ENCODE measurements at places on chromosomes 5 and 9.

DNA sequence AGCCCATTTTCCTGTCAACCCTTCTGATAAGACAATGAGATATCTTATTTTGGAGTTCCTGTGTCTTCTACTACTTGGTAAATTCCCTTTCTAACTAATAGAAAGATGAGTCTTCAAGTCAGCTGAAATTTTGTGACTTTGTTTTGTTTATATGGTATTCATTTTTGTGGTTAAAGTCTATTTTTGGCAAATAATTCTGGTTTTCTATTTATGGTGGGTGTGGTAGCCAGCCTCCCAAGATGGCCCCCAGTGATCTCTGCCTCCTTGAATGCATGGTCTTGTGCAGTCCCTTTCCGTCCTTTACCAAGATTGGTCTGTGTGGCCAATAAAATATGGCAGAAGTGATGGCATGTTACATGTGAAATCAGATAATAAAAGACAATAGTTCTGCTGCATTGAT lies 91.5 kb downstream of the NR3C1 start:
- no peak for DNase-seq

GRCh38 chr9:126844085-126844484 lies 16.4 kb upstream of the ZBTB34 start:
- DNase-seq = no peak

GRCh38 chr5:173765029-173765644 lies 123.0 kb upstream of the CPEB4 start:
- DNase-seq = no peak

DNA sequence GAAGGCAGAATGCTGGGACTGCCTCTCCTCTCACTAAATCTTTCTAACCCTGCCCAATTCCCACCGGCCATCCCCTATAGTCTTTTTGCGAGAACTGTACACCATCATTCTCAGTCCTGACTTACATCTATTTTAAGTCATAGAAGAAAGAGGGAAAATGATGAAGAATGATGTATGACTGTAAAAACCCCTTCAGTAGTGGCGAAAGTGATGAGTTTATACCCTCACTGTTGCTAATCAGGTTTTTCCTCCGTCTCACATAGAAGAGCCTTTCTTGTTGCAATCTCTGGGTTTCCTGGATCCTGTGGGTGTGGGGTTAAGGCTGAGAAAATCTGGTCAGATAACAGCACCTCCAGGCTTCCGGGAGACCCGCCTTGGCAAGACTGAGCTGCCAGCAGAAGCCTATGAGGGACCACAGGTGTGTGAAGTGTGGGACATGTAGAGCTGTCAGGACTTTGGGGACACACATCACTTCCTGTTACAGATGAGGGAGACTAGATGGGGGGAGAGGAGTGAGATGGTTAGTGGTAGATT lies 147.1 kb upstream of the SLC12A2 start:
- no peak for DNase-seq

DNA sequence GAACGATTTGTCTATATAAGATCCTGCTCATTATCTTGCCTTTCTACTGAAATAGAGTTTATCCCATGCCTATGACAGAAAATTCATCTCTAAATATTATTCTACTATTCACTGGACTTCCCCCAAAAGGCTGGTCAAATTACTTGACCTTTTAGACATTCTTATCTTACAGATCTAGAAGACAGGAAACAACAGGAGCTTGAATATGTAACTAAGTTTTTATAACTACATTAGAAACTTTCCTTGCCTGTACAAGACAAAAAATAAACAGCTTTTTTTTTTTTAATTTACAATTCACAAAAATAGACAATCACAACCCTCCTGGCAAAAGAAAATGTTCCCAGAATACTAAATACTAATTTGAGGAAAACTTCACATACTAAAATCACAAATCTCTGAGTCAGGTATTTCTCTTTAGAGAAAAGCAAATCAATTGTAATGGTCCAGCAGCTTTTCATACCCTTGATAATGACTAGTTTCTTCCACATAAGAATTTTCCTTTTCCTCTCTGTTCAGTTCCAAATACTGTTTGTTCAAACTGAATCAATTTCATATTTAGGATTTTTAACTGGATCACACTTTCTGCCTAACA lies 68.6 kb downstream of the MLLT3 start:
- no peak for DNase-seq

DNA sequence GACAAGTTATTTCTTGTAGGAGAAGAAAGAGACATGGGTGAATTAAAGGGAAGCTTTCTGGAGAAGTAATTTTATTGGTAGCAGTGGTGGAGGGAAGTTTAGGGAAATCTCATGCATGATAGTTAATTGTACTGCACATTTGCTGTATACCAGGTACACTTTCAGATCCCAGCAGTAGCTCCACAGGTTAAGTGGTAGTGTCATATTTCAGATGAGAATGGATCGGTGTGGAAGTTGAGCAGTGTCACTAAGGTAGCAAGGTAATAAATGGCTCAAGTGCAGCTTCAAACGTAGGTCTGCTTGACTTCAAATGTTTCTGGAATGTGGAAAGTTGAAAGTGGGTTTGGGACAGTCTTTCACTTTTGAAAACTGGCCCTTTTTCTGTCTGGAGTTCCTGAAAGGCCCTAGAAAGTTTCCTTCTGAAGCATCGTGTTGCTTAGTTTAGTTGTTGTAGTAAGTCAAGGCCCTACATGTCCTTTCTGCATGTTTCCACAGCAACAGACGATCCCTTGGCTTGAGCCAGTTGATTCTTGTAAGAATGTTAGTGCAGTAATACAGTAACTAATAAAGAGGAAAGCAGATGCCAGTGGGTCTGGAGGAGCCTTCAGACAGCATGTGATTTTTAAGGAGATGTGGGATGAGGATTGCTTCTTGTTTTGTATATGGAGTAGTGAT lies 3.7 kb downstream of the CLTA start:
- DNase-seq = no peak

GRCh38 chr5:10527281-10527950 lies 36.5 kb upstream of the ANKRD33B start:
- DNase-seq = no peak

DNA sequence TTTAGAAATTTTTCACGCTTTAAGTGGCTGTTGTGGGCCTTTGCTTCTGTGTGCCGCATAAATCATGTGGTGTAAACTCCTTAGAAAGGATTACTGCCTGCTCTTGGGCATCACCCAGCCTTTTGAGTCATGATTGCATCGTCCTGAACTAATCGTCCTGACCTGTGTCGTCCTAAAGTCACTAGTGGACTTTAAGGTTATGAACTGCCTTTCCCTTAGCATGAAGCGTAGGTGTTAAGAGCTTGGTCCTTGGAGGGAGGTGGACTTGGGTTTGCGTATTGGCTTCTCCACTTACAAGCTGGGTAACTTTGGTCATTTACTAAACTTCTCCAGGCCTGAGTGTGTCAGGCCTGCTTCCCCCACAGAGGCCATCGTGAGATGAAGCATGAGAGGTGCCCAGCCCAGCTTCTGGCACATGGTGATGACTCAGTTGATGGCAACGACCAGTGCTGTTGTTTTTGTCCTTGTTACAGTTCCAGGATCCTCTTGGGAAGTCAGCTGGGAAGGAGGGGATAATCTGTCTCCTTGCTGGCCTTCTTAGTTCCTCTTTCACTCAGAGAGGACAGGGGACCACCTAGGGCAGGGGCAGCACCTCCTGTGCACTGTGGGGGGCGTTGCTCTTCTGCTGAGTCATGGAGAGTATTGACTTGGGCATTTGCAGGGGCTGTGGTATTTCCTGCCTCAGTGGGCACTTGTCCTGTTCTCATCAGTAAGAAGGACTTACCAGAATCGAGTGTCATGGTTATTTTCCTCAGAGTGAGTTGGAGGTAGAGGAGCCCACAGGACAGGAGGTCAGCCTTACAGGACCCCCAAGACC lies 54.2 kb upstream of the NCS1 start:
- DNase-seq = no peak

GRCh38 chr5:59361454-59361853 lies 532.1 kb downstream of the PDE4D start:
- no peak for DNase-seq

- DNase-seq = no peak
These were observed 9.2 kb upstream of the IL7R start for GRCh38 chr5:35847491-35847890.

- DNase-seq = no peak
These were observed 24.2 kb downstream of the ARHGEF37 start for GRCh38 chr5:149605354-149605997.

DNA sequence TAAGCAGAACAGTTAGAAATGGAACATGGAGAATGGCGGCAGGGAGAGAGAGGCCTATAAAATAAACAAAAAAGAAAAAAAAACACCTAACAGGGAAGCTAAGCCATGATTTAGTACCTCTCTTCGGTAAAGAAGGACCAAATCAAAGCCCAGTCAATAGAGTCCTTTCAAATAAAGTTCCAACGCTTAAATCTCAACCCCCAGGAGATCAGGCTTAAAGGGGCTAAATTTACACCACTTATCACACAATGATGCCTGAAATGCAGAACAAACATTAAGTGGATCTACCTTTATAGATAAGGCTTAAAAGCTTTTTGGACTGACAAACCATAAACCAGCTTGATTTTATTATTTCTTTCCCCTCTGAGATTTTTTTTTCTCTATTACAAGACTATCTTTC lies 66.3 kb downstream of the PRELID2 start:
- DNase-seq = no peak

DNA sequence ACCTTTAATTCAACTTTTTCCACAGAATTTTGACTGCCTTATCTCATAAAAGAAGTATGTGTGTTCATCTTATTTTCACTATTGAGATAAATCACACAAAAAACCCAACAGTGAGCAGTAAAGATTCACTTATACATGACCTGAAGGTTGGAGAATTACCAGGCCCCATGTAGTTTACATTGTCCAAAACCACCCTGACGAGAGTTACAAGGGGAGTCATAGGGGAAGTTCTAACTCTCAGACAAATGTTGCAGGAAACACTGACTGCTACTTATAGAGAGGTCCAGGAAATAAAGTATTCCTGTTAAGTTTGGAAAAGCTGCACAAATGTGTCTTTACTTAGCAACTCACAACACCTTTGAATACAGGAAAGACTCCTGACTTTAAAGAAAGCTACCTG lies 14.1 kb downstream of the SPATA9 start:
- DNase-seq = no peak

DNA sequence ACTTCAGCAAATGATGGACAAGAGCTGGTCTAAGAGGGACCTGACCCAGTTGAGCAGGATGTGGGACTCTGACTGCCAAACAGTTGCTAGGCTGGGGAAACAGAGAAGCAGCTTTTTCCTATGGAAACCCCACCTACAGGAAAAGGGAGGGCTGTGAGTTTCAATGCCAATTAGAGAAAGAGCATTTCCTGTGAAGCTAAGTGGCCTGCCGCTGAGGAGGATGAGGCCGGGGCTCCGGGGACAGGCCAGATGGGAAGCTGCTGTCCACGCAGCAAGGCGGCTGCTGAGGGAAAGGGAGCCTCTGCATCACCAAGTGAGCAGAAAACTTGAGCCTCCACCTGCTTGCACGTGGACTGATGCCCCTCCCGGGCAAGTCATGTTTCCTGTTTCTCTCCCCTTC lies at the start of gene PCDH12:
PCDH12 (minus strand) TSS at position 90 of the 400 bp plus-strand sequence. CDS start 351 bp downstream, outside the sequence.
- no peak for DNase-seq

- DNase-seq = no peak
These were observed 15.3 kb upstream of the PRUNE2 start for GRCh38 chr9:76921165-76921564.

DNA sequence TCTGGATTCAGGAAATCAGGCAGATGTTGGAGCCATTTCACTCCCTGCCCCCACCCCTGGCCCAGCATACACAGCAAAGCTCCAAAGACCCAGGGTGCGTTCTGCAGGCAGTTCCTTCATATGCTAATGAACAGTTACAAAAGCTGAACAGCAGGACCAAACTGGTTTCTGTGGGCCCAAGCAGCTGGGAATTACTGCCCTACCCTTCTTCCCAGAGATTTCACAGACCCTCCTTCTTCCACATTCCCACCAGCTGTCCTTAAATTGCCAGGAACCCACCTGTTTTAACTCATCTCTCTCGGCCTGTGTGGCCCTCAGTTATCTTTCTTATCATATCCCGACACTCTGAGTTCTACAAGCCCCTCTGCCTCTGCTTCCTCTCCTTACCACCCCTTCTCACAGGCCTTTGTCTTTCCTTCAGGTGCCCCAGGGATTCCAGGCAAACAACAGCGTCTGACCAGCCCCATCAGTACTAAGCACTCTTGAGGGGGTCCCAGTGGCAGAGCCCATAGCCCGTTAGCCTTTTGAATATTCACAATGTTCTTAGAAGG lies 10.6 kb upstream of the F2RL1 start:
- DNase-seq = no peak

DNA sequence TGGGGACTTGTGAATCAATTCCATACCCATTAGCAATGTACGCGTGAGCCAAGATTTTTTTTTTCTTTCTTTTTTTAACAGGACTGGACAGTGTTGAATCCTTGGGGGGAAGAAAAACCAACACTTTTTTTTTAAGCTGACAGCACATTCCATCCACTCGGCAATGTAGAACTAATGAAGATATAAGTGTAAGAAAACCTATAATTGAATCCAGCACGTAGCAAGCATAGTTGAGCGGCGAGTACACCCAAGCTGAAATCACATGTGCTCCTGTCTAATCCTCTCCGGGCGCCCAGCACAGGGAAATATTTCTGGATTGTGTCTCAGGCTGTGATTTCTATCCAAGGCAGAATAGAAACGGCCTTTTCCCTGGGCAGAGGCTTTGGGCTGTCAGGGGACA lies 118.2 kb downstream of the BOD1 start:
- no peak for DNase-seq

GRCh38 chr5:54249210-54250028 lies 61.0 kb downstream of the ARL15 start:
- DNase-seq = no peak

- DNase-seq = no peak
These were observed 108.7 kb downstream of the SNCAIP start for GRCh38 chr5:122420537-122421236.

GRCh38 chr5:57494104-57495098 lies 11.8 kb upstream of the ACTBL2 start:
- no peak for DNase-seq

- DNase-seq = no peak
These were observed 35.8 kb upstream of the CDH6 start for GRCh38 chr5:31157720-31158119.

DNA sequence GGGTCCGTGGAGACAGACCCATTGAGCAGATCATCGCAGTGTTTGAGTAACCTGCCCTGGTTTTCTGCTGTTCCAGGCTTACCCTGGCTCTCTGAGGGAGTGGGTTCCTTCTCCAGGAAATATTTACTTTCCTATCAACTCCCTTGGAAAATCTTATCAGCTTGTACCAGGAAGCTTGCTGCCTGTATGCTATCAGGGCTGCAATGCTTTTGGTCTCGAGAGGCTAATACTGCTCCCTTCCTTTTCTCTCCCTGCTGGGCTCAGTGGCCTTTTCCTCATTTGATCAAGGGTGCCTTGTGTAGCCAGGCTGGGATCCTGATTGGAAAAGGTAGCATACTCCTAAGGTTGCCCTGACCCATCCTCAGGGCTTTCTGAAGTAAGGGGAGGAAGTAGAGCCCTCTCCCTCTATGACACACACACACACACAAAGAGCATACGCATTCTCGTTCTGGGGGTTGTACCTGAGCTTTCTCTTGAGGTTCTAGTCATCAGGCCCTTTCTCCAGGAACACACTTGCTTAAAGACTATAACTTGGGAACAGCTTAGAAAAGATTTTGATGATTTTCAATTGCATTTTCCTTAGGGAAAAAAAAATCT lies 41.6 kb downstream of the CYSTM1 start:
- DNase-seq = no peak
